ENCODE measurements at places on chromosomes 1 and 21. TPM values are rescaled to one million over a fixed set of nuclear protein-coding genes. Genes with fewer than 3 reads are reported as not detected.
A peak's percentile ranks its signal among the peaks of the same experiment; 100 is the strongest.

GRCh38 chr21:31299291-31300147 lies 44.5 kb downstream of the TIAM1 start:
- DNase-seq, result no peak
- peaks cover 2% of the 10 kb centered on the region for H3K4me1 ChIP-seq
- no peak overlapping the region for H3K27ac ChIP-seq

- H3K4me3 ChIP-seq, result peak overlapping the region; percentile 73
- H3K36me3 ChIP-seq, result peaks cover 2% of the 10 kb centered on the region
- H3K27ac ChIP-seq, result no peak overlapping the region
- peak; percentile 99 for DNase-seq
- H3K4me1 ChIP-seq, result peaks cover 11% of the 10 kb centered on the region
Measured at GRCh38 chr21:44817506-44817880, 369 bp downstream of the SUMO3 start.

Gene KIF17
- total RNA-seq, result not detected

Gene HLX
- total RNA-seq, result 0.43 TPM

Gene LCK
- 460 TPM for total RNA-seq

Gene HMGCS2
- total RNA-seq, result not detected

Gene FAM89A
- 6.7 TPM for total RNA-seq

All from activated naive CD8-positive, alpha-beta T cell treated with anti-CD3 and anti-CD28 coated beads, Interleukin-2, amount 10 ng/mL, durations not matched to agents 7 days and 5 days (primary cell).